Large intestine (tissue), 12 donors: ENCODE measurements at places on chromosomes 6 and 20. TPM values are rescaled to one million over a fixed set of nuclear protein-coding genes. Genes with fewer than 3 reads are reported as not detected.
A peak's percentile ranks its signal among the peaks of the same experiment; 100 is the strongest.

HTR1E gene
- polyA plus RNA-seq = 0.07 TPM

- no peaks in the 10 kb centered on the region for H3K4me1 ChIP-seq
- H3K4me3 ChIP-seq = no peak overlapping the region
- DNase-seq = no peak
- no peak overlapping the region for H3K27ac ChIP-seq
- H3K27me3 ChIP-seq = no peaks in the 10 kb centered on the region
Measured at GRCh38 chr6:1858196-1858595, 248.5 kb downstream of the FOXC1 start.

FAM120B gene
- 27.7 TPM for polyA plus RNA-seq

DNA sequence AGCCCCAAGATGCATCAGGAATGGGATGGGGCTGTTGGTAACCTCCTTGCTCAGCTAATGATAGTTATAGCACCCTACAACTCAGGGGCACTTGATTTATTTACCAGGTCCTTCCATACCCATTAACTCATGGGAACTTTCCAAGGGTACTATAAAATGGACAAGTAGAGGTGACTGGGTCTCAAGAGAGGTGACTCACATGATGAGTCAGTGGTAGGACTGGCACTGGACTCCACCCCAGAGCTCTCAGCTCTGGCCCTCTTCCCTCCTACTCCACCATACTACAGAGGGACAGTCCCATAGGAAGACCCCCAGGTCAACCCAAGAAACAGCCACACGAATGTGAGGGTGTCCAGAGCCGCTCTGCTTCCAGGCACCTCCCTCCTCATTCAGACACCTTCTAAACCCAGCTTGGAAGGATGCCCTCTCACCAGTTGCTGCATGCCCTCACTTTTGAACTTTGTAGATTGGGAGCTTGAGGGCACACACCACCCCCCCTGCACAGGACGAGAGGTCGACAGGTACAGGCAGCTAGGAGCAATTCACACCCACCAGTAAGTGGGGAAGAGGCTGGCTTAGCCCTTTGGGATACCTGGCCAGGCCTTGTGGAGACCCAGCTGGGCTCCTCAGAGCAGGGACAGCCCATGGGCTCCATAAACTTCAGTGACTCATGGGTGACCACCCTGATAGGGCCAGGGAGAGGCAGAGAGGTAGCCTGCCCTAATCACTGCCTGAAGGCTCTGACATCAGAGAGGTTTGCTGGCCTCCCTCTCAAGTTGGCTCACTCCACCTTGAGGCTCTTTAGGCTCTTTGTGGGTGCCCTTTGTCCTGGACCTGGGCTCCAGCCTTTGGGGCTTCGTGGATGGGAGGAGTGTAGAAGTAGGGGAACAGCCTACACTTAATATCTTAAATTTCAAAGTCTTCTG lies 81.6 kb upstream of the MLN start:
- peaks cover 51% of the 10 kb centered on the region for H3K4me1 ChIP-seq
- H3K27ac ChIP-seq = peak overlapping the region; percentile 77
- H3K27me3 ChIP-seq = no peaks in the 10 kb centered on the region

GRCh38 chr6:112906726-112907125 lies 559.6 kb downstream of the RFPL4B start:
- H3K27me3 ChIP-seq = no peaks in the 10 kb centered on the region
- no peaks in the 10 kb centered on the region for H3K4me1 ChIP-seq
- H3K36me3 ChIP-seq = no peaks in the 10 kb centered on the region
- no peak overlapping the region for H3K27ac ChIP-seq

SLC4A11 gene
- 0.36 TPM for polyA plus RNA-seq

DNA sequence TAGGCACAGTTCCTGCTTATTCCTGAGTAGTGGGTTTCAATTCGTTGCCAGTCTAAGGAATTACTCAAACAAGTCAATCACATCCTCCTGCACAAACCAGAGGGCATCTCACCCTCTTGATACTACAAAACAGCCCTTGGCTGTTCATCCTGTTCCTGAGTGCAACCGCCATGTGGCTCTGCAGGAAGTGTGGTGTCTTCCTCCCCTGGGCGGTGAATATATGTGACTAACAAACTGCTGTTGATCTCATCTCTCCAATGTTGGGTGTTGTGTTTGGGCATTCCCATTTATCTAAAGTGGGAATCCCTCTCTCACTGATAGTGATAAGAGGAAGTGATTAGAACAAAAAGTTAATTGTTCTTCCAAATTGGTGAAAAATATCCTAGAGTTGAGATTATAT lies 163.0 kb downstream of the TBX18 start:
- no peak overlapping the region for H3K4me3 ChIP-seq
- H3K27me3 ChIP-seq = no peaks in the 10 kb centered on the region
- no peak overlapping the region for H3K27ac ChIP-seq
- H3K36me3 ChIP-seq = no peaks in the 10 kb centered on the region

PCK1 gene
- 13.3 TPM for polyA plus RNA-seq

DNA sequence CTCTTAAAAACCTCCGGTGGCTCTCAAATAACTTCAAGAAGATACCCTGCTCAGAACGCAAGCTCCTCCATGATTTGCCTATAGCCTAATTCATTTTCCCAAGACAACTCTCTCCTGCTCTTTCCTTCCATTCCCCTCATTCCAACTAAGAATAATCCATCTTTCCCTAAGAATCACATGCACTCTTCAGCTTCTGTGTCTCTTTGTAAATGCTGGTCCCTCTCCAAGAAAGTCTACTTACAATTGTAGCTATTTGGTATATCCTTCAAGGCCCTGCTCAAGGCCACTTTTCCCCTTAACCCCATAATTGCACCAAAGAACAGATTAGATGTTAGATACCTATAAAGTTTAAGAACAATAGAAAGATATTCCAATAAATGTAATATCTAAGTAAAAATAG lies 7.4 kb upstream of the HEY2 start:
- DNase-seq = no peak
- no peak overlapping the region for H3K27ac ChIP-seq
- no peak overlapping the region for H3K4me3 ChIP-seq
- H3K36me3 ChIP-seq = no peaks in the 10 kb centered on the region

DNA sequence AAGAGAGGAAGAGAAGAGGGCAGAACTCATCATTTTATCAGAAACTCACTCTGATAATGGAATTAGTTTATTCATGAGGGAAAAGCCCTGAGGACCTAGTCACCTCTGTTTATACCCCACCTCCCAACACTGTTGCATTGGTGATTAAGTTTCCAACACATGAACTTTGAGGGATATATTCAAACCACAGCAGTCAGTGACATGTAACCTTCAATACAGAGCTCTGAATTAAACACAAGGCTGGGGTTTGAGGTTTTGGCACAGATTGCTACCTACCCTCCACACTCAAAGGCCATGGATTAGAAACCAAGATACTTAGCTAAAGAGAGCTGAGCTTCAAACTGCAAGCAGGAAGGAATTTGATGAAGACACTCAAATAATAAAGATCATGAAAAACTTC lies 48.5 kb upstream of the MOCS1 start:
- H3K27me3 ChIP-seq = no peaks in the 10 kb centered on the region
- no peaks in the 10 kb centered on the region for H3K4me1 ChIP-seq
- H3K36me3 ChIP-seq = no peaks in the 10 kb centered on the region
- H3K4me3 ChIP-seq = no peak overlapping the region
- H3K27ac ChIP-seq = no peak overlapping the region
- DNase-seq = no peak

DNA sequence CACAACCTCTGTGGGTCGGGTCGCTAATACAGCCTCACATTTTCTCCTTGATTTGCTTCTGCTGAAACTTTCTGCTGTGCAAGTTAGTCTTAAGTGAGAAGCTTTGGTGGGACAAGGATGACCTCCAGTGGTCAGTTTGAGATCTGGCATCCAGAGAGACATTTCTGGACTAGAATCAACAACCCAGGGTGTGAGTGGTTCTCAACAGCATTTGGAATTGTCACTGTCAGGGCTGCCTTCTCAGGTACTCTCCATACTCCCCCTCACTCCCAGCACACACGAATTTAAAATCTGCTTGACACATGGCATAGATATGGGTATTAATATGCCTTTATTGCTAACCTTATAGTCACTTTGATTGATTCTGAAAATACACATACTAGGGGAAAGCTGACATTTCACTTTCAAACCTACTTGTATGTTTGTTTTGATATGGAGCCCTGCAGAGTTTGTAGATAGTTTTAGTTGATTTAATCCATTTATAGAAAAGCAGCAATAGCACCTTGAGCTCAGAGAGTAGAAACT lies 13.2 kb downstream of the OTOR start:
- DNase-seq = peak; percentile 44
- H3K4me3 ChIP-seq = no peak overlapping the region
- no peaks in the 10 kb centered on the region for H3K4me1 ChIP-seq

- H3K4me3 ChIP-seq = no peak overlapping the region
- DNase-seq = no peak
- H3K27me3 ChIP-seq = no peaks in the 10 kb centered on the region
Measured at GRCh38 chr6:30020626-30021025, 40.4 kb upstream of the POLR1H start.

ESR1 gene
- polyA plus RNA-seq = 0.63 TPM

GRCh38 chr6:143721642-143722041 lies 43.9 kb downstream of the PHACTR2 start:
- DNase-seq = no peak
- H3K36me3 ChIP-seq = peaks cover 19% of the 10 kb centered on the region
- no peak overlapping the region for H3K27ac ChIP-seq
- no peaks in the 10 kb centered on the region for H3K4me1 ChIP-seq
- H3K4me3 ChIP-seq = no peak overlapping the region

EBF4 gene
- polyA plus RNA-seq = 12.2 TPM
